Fibroblast of skin of right quadriceps (primary cell): ENCODE measurements at places on chromosomes 16 and 17.

DNA sequence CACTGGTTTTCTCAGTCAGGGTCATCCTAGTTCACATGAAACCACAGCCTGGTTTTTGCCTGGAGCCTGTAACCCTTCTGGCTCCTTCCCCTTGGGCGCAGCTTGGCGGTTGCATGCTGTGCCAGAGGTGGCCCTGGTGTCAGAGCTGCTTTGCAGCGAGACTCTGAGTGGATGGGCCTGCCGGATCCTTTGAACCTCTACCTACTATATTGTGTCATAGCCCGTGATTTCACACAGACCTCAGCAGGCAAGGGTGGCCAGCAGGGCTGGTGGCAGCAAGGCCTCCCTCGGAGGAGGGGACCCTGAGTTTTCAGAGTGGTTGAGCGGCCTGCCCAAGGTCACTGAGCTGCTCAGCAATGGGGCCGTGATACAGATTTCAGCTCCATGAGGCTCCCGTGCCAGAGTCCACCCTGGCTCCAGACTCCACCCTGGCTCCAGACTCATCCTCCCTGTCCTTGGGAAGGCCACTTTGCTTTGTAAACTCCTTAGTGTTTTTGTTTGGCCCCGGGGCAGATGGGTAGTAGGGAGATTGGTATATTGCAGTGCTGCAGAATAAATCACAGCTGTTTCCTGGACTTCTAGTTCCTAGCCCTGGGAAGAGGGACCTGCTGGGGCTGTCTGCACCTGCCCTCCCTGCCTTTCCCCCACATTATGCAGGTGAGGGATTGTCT is 9.7 kb downstream of the MPRIP start:
- DNase-seq: no peak

GRCh38 chr16:84950906-84951305 is 60.4 kb downstream of the ZDHHC7 start:
- no peak for DNase-seq

GRCh38 chr17:61017317-61018006 is 339.8 kb downstream of the BCAS3 start:
- no peak for DNase-seq

DNA sequence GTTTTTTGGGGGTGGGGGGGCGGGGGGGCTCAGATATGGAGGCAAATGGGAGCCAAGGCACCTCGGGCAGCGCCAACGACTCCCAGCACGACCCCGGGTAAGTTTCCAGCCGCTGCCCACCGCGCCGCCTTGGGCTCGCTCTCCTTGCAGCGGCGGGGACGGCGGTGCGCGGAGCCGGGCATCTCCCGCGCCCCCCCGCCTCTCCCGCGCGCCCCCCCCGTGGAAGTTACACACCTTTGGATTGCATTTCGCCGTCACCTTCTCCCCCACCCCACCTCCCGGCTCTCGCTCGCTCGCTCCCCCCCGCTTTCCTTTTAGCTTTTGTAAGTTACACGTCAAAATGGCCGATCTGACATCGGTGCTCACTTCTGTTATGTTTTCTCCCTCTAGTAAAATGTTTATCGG is 387 bp downstream of the MSI2 start:
- no peak for DNase-seq

GRCh38 chr16:30395992-30396585 is 869 bp downstream of the ZNF48 start:
- no peak for DNase-seq

- DNase-seq: peak; percentile 17
Observed at GRCh38 chr16:17258848-17259713, 211.7 kb downstream of the XYLT1 start.

DNA sequence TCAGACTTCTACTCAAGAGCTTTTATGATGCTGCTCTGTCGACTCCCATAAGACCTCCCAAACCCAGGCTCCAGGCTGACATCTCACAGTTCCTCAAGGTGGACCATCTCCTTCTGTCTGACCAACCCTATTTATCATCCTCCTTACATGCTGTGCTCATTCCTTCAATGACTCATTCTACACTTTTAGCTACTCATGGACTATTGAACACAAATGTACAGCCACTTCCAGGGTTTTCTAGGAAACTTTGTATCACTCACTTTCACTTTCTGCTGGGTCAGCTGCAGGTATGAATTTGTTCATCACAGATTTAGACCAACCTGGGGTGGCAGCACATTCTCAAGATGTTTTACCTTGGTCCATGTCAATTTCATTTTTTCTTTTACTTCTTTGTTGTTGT is 162.4 kb upstream of the FAM20A start:
- no peak for DNase-seq

DNA sequence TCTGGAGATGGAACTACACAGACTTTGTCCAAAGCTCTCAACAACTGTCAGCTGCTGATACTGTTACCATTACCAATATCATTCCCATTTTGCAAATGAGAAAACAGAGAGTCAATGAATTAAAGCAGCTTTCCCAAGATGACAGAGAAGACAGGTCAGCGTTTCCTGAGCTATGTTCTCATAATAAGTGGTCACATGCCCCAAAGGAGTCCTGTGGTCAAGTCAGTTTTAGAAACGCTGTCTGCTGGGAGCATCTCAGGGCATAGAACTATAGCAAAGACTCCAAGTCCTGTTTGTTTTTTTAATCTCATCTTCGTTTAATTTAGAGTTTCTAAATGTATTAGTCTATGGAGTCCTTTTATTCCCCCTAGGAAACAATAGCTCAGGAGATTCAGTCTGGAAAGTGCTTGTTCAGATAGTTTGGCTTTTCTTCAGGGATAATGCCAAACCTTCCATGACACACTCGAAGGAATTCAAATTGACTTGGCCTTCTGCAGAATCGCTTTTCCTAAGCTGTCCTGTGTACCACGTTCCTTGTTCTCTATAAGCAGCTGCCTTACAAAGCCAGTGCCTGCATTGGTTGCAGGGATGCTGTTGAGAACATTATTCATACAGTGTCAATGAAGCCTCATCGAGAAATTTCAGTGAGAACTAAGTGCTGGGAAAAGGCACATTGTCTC is 12.1 kb downstream of the CCDC42 start:
- DNase-seq: peak; percentile 14

GRCh38 chr17:28115046-28115445 is 72.6 kb downstream of the NLK start:
- no peak for DNase-seq

- DNase-seq: no peak
Observed at GRCh38 chr17:67400193-67400592, 23.1 kb downstream of the PITPNC1 start.

DNA sequence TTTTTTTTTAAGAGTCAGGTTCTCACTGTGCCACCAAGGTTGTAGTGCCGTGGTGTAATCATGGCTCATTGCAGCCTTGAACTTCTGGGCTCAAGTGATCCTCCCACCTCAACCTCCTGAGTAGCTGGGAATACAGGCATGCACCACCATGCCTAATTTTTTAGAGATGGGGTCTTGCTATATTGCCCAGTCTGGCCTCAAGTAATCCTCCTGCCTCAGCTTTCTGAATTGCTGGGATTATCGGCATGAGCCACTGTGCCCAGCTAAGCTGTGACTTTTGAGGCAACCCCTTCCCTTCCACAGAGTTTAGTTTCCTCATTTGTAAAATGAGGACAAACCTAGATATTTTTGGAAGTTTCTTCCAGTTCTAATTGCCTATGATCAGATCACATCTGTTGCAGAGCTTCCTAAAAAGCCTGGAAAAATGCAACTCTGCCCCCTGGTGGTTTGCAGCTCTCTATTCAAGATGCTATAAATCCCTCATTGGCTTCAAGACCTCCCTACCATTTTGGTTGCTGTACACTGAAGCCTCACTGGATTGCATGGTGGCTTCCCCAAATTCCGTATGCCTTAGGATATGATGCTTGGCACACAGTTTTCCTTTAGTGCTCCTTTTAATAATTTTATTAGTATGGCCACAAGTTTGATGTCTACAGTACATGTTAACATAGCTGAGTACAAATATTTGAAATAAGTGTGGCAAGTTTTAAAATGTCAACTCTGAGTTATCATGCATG is 19.3 kb downstream of the GDE1 start:
- DNase-seq: peak; percentile 65

DNA sequence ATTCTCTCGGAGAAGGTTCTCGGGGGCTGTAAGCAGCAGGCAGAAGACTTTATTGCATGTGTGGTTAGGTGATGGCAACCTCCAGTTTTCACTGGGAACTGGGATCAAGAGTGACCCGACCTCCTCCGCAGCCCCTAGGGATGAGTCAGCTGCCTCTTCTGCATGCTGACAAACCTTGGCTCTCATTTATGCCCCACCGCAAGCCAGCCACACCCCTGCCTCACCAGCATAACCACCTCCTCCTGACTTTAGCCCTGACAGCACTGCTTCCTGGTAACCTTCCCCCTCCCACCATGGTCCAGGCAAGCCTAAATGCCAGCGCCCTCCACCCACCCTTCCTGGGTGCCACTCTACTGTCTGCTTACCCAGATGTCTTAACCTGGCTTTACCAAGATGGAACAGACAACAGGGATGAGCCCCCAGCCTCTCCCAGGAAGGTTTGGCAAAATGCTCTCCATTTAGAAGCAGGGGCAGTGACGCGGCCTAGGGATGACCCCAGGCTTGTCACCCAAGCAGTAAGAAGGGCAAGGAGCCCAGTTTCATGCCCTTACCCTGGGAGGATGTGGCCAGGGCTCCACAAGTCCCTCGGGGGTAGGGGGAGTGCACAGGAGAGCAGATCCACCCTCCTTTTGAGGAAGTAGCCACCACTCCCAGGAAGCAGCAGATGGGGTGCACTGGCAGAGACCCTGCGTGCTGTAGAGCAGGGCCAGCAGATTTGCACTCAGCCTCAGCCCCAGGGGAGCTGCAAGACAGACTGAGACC is 73.5 kb downstream of the GOSR1 start:
- no peak for DNase-seq

- DNase-seq: peak; percentile 70
Observed at GRCh38 chr17:43400943-43401717, 2.3 kb downstream of the ARL4D start.

GRCh38 chr17:47741109-47741792 is 8.2 kb downstream of the TBX21 start:
- no peak for DNase-seq

- peak; percentile 50 for DNase-seq
Observed at GRCh38 chr17:73286863-73287296, 24.9 kb downstream of the CDC42EP4 start.
